SK-MEL-5 (cell line): ENCODE measurements at places on chromosomes 6 and 20. TPM values are rescaled to one million over a fixed set of nuclear protein-coding genes. Genes with fewer than 3 reads are reported as not detected.

GRCh38 chr6:64955435-64955848, 751.6 kb downstream of the EYS start:
- no peak for DNase-seq

DNA sequence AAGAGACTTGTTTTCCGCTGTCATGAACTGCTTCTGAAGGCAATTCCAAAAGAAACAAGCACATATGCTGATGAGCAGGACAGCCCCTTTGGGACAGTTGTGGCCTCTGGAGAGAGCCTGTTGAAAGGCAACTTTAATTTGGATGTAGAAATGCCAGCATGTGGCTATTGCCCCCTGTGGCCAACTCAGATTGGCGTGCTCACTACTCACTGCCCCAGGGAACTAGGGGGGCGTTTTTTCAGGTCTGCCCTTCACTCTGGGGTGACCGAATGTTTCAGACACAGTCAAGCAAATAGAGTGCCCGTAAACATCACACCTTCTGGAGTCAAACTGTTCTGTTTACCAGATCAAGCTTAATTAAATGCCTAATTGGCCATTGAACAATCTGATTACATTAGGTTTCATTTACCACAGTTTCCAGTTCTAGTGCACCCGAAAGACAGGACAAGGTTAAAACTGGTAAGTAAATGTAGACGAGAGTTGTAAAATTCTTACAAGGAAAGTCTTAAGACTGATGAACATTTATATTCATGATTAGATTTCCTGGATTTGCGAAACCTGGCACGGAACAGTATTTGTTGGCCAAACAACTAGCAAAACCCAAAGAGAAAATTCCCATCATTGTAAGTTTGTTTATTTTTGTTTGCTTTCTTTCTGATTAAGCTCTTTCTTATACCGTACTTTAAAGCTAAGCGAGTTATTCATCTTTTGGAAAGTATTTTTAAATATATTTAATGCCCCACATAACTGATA, 75.9 kb upstream of the SYNJ2 start:
- peak; percentile 16 for DNase-seq

DNA sequence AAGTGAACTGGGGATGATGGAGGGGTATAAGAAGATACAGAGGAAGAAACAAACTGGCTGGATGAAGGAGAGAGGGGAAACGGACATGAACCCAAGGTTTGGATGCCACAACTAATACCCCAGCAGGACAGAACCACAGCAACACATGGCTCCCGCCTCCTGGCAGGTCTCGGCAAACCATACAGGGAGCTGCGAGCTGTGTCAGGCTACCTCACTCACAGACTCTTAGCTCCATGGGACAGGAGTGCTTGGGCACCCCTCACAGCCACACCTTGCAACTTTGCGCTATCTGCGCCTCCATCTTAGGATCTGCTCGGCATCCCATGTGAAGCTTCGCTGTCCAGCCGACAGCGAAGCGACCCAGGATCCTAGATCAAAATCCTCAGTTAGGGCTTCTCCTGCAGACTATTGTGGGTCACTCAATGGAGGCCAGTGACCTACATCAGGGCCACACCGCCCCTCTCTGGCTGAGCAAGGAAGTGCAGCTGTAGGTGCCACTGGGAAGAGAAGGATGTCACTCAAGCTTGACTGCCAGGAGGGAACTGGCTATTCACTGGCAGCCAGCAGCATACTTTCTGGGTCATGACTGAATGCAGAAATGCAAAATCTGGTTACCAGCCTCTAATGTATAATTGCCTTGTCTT, 174.4 kb upstream of the RIN2 start:
- peak; percentile 82 for DNase-seq

DNA sequence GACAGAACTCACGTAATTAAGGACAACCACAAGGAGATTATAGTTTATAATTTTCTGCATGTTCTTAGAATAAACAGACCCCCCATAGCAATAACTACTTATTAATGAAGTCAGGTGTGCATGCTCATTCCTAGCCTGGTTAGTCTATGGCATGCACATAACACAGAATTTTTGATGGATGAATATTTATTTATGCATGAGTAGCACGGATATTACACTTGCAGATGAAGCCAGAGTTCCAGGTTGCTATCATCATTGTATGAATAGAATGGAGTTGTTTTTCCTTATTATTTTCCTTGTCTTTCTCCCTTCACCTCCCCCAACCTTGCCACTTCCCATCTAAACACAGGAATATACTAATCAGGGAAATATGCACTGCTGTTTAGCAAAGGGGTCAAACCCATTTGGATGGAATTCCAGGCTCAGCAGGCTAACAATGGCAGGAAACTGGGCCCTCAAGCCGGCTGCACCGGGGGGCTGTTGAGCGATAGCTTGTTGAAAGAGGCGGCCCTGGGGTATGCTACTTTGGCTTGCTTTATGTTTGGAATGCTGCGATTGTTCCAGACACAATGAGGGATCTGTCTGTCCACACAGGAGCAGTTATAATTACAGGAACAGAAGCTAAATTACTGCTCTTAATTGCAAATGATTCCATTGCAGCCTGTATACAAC, 112.6 kb downstream of the TMEM170B start:
- DNase-seq, result no peak

BEND6 gene
- total RNA-seq, result 0.59 and 0.63 TPM in 2 replicates
